IPS DF 6.9 (cell line): ENCODE measurements at places on chromosomes 12 and 14.
A peak's percentile ranks its signal among the peaks of the same experiment; 100 is the strongest.

- DNase-seq, result no peak
Observed at GRCh38 chr12:83065562-83065961, 378.9 kb downstream of the TMTC2 start.

GRCh38 chr12:101439236-101439635 lies 31.7 kb upstream of the ARL1 start:
- DNase-seq, result no peak

GRCh38 chr12:116613256-116613655 lies 54.1 kb downstream of the MAP1LC3B2 start:
- no peak for DNase-seq

- no peak for DNase-seq
Observed at GRCh38 chr12:3990501-3991280, 117.5 kb upstream of the PARP11 start.

GRCh38 chr12:108714866-108715265 lies 16.5 kb downstream of the CORO1C start:
- no peak for DNase-seq

DNA sequence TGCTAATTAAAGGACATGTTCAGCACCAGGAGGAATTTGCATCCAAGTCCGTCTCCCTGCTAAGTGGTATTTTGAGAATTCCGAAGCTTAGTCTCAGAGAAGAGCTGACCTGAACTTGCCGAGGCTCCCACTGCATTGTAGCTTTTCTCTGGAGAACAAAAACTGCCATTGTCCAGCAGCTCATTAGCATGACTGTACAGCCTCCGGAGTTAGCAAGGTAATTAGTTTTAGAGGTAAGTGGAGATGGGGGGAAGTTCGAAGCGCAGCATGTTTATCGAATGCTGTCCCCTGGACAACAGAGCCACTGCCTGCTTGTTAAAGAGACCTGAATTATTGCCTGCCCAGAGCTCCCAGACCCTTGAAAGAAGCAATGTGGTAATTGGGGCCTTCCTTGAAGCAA lies 160.3 kb upstream of the PELI2 start:
- DNase-seq, result peak; percentile 81

DNA sequence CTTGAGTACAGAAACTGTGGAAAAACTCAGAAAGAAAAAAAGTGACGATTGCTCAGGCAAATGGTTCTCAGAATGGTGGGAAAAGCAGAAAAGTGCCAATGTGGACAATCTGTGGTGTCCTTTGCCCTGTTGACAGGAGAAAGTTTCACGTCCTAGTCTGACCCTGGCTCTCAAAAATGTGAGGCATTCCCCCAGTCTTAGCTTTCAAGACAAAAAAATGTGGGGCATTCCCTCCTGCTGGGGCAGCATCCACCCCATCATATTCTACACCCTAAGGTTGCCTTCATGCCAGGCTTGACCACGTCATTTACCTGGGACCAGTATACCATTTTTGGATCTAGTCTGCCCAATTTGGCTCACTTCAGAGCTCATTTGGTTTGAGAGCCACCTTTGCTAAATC lies 20.7 kb upstream of the ANAPC7 start:
- DNase-seq, result peak; percentile 9

GRCh38 chr14:101128478-101129321 lies 225.2 kb upstream of the RTL1 start:
- DNase-seq, result no peak

DNA sequence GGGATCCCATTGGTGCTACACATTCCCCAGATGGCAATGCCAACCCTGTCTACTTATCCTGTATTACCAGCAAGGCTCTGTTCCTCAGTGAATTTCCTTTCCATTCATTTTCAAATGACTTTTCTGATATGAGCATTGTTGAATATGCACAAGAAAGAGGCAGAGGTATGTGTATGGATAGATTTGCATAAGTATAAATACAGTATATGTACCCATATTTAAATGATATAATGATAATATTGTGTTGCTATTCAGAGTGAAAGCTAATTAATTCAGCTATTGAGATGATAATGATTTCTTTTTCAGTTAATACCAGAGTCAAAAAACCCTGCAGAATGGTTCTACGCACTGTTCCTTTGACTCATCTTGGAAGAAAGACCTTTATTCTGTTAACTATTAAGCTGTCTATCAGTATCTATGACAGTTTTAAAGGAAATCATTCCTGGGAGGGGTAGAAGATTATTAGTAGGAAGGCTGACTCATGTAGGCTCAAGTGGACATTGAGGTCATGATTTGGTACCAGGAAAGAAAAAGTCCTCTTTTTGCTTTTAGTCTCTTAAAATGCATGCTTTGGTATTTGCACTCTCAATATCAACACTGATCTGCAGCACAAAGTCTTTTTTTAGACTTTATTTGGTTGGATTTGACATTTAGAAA lies 44.9 kb upstream of the GAS2L3 start:
- DNase-seq, result no peak
